NAMALWA (cell line): ENCODE measurements at places on chromosomes 12 and 14.

DNA sequence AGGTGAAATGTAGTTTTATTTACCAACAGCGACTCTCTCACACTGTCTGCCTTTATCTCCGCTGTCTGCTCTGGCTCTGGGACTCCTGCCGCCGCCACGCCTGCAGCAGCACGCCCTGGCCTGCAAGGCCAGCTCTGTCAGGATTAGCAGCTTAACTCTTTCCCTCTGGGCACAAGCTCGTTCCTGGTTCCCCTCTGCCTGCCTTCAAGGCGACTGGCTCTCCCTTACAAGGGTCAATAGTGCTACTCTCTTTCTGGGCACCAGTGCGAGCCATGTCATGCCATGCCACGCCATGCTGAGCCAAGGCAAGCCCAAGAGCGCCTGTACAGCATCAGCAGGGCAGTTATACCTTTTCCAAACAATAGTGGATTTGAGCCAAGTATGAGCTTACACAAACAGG, 3.6 kb upstream of the CLEC2B start:
- DNase-seq = no peak

GRCh38 chr14:69501423-69501838, 16.9 kb downstream of the PLEKHD1 start:
- DNase-seq = no peak

DNA sequence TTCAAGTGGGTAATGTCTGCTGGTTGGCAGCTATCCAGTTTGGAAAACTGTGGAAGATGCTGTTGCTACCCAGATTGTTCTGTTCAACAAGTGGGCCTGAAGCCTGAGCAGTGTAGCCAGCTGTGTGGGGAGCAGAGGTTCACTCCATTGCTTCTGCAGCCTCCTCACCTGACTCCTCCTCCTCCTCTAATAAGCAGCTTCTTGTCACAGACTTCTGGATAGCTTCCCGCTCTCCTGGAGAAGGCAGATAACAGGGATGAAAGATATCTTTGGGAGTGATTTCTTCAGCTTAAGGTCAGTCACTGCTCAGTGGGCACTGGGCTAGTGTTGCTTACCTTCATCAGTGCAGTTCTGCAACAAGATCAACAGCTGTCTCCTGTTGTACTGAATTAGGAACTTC, 2.0 kb downstream of the POP5 start:
- no peak for DNase-seq

GRCh38 chr12:11862798-11863197, 207.9 kb upstream of the BCL2L14 start:
- no peak for DNase-seq

DNA sequence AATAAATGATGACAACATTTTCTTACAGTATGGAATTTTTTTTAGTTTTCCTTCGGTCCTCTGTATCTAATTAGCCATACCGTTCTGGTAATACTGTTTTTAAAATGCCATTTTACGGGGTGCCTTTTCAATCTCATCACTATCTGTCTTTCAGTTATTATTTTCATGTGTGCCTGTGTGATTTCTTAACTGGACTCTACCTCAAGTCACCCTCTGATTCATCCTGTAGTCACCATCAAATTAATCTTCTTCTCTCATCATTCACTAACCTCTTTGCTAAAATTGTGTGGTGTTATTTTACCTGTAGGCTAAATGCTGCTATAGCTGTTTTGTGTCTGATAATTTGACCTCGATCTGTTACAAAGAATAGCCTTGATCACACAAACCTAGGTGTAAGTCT, 16.0 kb upstream of the CCT2 start:
- DNase-seq = no peak

- no peak for DNase-seq
Observed at GRCh38 chr14:59424341-59425071, 40.7 kb downstream of the GPR135 start.

- DNase-seq = no peak
Observed at GRCh38 chr14:100302616-100303015, 3.6 kb downstream of the SLC25A29 start.

GRCh38 chr14:20999591-20999990, 498 bp downstream of the SLC39A2 start:
- no peak for DNase-seq

GRCh38 chr14:53772936-53773335, 183.7 kb downstream of the BMP4 start:
- no peak for DNase-seq

GRCh38 chr14:106509807-106510206, 983.4 kb downstream of the TMEM121 start:
- DNase-seq = no peak

- no peak for DNase-seq
Observed at GRCh38 chr12:3216726-3217682, 139.8 kb downstream of the TSPAN9 start.

DNA sequence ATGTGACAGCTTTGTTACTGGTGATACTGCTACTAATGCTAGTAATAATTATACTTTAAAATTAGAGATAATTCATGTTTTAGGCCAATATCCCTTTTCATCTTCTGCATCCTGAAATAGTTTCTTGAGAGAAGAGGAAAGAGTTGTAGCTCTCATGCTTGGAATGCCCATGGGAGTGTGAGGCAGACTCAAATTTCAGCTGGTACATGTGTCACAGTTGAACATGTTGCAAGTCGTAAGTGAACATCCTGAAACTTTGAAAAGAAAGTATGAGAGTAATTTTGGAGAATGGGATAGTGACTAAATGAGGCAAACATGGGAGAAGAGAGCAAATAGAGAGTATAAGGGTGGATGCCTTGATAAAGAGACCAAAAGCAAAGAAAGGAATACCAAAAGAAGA, 168.0 kb downstream of the TMTC3 start:
- no peak for DNase-seq

DNA sequence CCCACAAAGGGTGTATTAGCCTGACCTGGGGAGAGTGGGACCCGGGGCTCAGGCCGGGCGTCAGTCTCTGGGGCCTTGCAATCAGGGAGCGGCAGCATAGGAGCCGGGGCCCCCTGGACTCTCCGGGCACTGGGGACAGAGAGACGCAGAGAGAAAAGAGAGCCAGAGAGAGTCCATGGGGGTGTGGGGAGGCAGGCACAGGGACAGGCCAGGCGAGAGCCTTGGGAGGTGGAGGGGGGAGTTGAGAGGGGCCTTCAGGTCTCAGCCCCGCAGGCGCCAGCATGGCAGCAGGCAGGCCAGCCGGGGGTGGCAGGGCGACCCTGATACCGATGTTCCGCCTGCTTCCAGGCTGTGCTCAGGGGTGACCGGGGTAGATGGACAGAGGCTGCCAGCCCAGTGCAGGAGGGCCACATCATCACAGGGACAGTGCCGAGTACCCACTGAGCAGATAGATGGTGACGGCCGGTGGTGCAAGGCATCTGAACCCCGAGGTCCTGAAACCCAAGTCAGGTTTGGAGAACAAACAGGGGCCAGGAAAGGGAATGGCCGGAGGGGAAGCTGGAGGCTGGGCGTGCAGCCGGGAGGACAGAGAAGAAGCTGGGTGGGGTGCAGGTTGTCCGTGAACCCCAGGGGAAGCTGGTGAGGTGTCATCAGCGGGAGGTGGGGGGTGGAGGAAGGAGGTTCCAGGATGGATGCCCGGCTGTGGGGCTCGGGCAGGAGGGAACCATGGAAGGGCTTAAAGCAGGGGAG, 2.9 kb downstream of the EXOC3L4 start:
- DNase-seq = no peak

DNA sequence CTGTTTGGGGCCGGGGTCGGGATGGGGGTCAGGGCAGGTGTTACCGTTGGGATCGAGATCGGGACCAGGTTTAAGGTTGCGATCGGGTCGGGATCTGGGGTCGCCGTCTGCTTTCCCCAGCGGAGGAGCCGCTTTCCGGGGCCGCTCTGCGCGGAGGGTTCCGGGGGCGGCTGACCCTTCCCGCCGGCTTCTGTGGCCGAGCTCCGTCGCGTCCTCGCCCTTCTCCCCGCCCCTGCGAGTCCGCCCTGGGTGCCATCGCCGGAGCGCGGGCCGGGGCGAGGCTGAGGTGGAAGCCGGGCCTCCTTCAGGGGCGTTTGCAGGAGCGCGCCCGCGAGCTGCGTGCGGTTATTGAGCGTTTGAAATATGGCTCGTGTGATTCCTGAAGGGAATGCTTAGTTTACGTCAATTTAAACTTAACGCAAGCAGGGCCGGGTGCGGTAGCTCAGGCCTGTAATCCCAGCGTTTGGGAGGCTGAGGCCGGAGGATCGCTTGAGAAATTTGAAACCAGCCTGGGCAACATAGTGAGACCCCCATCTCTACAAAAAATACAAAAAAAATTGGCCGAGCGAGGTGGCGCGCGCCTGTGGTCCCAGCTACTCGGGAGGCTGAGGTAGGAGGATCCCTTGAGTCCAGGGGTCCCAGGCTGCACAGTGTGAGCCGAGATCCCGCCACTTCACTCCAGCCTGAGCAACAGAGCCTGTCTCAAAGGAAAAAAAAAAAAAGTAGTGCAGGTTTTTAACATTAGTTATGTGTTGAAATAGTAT, 620 bp downstream of the PGAM5 start:
- DNase-seq = peak; percentile 40

GRCh38 chr14:68971411-68972035, 7.6 kb downstream of the ACTN1 start:
- DNase-seq = no peak

DNA sequence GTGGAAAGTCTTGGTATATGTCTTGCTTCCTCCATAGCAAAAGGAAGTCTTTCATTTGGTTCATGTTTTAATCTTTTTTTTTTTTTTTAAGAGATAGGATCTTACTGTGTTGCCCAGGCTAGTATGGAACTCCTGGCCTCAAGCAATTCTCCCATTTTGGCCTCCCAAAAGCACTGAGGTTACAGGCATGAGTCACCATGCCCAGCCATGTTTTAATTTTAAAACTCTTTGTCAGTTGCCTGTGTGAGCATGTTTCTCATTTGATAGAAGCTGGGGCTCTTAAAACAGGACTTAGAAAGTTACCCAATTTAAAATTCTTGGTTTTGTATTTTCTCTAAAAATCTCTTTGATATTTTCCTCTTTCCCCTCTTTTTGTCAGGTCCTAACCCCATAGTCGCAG, 45.0 kb upstream of the REP15 start:
- no peak for DNase-seq

GRCh38 chr14:105447651-105448640, 26.7 kb upstream of the CRIP2 start:
- no peak for DNase-seq

GRCh38 chr12:128323145-128323920, 56.4 kb downstream of the TMEM132C start:
- no peak for DNase-seq

DNA sequence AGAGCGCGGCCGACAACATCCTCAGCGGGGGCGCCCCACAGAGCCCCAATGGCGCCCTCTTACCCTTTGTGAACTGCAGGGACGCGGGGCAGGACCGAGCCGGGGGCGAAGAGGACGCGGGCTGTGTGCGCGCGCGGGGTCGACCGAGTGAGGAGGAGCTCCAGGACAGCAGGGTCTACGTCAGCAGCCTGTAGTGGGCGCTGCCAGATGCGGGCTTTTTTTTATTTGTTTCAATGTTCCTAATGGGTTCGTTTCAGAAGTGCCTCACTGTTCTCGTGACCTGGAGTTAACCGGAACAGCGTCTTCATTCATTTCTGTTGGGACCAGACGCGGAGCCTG, 103.8 kb upstream of the FKBP4 start:
- peak; percentile 71 for DNase-seq

- no peak for DNase-seq
Observed at GRCh38 chr12:65651060-65651459, 173.2 kb upstream of the HMGA2 start.

GRCh38 chr12:81208187-81208911, 130.5 kb downstream of the ACSS3 start:
- no peak for DNase-seq

DNA sequence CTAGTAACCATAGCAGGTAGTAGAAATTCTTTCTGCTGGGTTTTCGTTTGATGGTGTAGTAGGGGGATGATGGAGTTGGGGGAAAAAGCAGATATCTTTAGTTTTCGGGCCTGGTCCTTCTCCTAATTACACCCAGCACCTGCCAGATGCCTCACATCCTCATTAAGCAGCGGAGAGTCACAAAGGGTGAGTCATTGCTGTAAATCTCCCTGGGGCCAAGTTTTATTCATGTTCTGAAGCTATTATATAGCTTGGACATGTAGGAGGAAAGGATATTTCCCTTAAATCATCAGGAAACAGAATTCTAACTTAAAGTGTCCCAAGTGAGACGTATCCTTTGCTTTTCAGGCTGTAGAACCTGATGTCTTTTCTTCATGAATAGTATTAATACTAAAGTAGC, 4.9 kb upstream of the NECAP1 start:
- DNase-seq = no peak

- DNase-seq = no peak
Observed at GRCh38 chr12:57452181-57452936, 2.7 kb upstream of the INHBE start.

- peak; percentile 67 for DNase-seq
Observed at GRCh38 chr12:52372216-52373154, 5.2 kb upstream of the KRT85 start.

DNA sequence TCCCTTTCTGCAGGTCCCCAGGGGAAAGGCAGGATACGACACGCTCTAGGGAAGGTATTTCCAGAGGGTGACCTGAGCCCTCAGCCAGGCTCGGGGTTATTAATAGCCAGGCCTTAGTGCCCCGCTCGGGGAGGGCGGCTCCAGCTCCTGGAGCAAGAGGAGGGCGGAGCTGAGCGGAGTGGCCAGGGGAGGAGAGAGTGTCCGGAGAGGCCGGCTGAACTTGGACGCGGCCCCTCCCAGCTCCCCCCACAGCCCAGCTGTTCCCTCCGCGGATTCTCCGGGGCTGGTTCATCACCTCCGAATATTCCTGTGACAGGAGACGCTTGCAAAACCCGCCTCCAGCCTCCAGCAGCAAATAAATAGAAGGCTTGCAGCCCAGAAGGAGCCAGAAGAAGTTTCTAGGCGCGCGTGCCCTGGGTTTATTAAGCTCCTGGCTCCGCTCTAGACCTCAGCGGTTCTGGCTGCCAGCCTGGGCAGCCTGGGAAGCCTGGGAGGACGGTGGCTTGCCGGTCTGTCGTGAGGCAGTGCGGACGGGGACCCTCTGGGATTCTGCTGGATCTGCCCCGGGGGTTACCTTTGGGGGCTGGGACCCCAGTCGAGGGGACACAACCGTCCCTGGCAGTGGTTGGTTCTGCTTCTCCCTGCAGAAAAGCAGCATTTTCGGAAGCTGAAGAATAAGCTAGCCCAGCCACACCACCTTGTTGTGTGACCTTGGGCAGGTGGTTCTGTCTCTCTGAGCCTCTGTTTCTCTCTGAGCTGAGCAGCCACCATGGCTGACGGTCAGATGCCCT, at the start of gene HSPB8:
Gene HSPB8, plus strand, starts transcription at position 388 of the 791 bp plus-strand sequence. Its CDS starts 382 bp downstream, at position 770.
- no peak for DNase-seq

DNA sequence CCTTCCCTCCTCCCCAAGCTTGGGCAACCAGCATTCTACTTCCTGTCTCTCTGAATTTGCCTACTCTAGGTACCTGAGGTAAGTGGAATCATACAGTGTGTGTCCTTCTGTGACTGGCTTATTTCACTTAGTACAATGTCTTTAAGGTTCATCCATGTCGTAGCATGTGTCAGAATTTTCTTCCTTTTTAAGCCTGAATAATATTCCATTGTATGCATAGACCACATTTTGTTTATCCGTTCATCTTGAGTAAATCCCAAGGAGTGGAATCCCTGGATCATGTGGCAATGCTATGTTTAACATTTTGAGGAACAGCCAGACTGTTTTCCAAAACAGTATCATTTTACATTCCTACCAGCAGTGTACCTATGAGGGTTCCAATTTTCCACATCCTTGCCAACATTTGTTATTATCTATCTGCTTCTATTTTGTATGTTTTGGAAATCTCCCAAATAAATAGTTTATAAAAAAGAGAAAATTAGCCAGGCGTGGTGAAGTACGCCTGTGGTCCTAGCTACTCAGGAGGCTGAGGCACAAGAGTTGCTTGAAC, 12.4 kb downstream of the HSP90AA1 start:
- no peak for DNase-seq

GRCh38 chr12:68119724-68120211, 39.8 kb downstream of the IFNG start:
- DNase-seq = no peak

GRCh38 chr14:58637391-58638230, at the start of gene DACT1:
Gene DACT1 (plus strand): TSS chr14:58637962. CDS start chr14:58638203, 241 bp downstream.
- no peak for DNase-seq
